ENCODE measurements at places on chromosomes 2 and 18.

DNA sequence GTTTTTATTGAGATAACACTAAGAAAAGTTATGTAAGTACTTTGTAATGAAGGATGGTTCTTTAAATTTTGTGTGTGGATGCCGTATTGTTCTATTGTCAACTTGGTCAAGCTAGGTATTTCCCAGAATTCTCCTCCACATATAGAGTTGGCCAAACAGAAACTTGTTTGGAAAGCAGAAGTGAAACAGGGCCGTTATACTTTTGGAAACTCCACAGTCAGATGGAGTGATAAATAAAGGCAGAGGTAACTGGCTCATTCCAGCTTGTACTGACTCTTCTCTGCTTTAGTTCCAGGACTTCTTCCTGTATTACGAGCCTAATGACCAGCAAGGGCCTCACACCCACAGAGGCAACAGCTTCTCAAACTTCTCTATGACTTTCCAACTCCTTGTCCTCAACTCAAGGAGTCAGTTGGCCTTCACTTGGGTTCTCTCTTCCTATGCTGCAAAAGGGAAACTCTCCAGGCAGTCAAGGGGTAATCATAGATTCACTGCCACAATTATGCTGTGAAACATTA, 16.4 kb upstream of the STARD7 start:
- H3K27me3 ChIP-seq: no peaks in the 10 kb centered on the region
- DNase-seq: no peak
- H3K27ac ChIP-seq: no peak overlapping the region
- no peaks in the 10 kb centered on the region for H3K4me1 ChIP-seq
- no peak overlapping the region for H3K4me3 ChIP-seq

DNA sequence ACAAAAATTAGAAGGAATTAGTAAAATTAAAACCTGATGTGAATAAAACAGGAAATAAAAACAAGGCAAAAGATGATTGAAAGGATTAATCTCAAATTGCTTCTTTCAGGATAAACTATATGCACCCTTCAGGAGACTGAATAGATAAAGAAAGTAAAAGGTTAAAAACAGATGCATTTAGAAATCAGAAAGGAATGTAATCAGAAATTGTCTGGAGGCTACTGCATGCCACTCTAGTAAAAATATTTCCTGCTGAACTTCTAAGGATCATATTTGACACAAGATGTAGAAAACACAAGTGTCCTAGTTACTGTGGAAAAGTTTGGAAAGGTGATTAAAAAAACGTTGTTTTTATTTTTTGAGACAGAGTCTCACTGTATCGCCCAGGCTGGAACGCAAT, 16.2 kb downstream of the CHCHD5 start:
- H3K36me3 ChIP-seq: no peaks in the 10 kb centered on the region
- no peak overlapping the region for H3K4me3 ChIP-seq
- no peak overlapping the region for H3K27ac ChIP-seq
- peaks cover 8% of the 10 kb centered on the region for H3K4me1 ChIP-seq

DNA sequence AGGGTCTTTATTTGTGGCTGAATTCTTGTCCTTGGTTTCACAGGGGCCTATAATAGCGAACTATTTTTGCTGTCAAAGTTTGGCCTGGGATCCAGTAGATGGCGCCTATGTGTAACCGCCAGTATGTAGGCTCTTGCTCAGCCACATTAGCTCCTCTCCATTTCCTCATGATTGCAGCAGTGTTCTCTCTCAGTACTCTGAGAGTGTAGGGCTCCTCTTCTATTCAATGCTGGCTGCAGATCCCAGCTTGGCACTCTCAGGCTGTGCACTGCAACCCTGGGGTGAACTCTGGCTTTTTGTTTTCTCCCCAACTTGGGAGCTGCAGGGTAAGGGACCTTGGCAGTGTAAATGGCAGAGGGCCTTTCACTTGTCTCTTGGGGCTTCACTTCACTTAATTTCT, 344.6 kb upstream of the CHAC2 start:
- H3K4me1 ChIP-seq: no peaks in the 10 kb centered on the region
- DNase-seq: peak; percentile 57
- H3K4me3 ChIP-seq: no peak overlapping the region
- no peaks in the 10 kb centered on the region for H3K36me3 ChIP-seq
- no peak overlapping the region for H3K27ac ChIP-seq

GRCh38 chr2:63818271-63818670, 23.4 kb upstream of the UGP2 start:
- peaks cover 13% of the 10 kb centered on the region for H3K4me1 ChIP-seq
- no peak for DNase-seq
- H3K27me3 ChIP-seq: no peaks in the 10 kb centered on the region
- no peak overlapping the region for H3K27ac ChIP-seq
- no peaks in the 10 kb centered on the region for H3K36me3 ChIP-seq

DNA sequence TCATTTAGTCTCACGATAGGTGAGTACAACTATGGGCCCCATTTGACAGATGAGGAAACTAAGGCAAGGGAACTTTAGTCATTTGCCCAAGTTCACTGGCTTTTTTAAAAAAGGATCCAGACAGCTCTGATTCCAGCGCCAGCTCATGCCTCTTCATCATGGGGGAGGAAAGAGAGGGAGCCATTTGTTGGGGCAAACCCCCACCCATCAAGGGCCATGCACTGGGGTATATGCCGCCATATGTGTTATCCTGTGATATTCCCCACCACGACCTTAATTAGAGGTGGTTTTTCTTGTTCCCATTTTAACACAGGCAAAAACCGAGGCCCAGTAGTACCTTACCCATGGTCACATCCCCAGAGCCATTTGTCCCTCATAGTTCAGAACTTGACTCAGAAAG, 649 bp upstream of the GPBAR1 start:
- peaks cover 14% of the 10 kb centered on the region for H3K4me1 ChIP-seq
- H3K36me3 ChIP-seq: peaks cover 31% of the 10 kb centered on the region
- peak; percentile 82 for DNase-seq
- no peak overlapping the region for H3K4me3 ChIP-seq

GRCh38 chr2:177178797-177179196, 33.8 kb upstream of the HNRNPA3 start:
- DNase-seq: no peak
- no peaks in the 10 kb centered on the region for H3K27me3 ChIP-seq
- H3K27ac ChIP-seq: no peak overlapping the region
- H3K36me3 ChIP-seq: no peaks in the 10 kb centered on the region
- H3K4me3 ChIP-seq: no peak overlapping the region

- no peaks in the 10 kb centered on the region for H3K36me3 ChIP-seq
- peaks cover 3% of the 10 kb centered on the region for H3K27me3 ChIP-seq
- no peak for DNase-seq
- no peak overlapping the region for H3K4me3 ChIP-seq
- peaks cover 8% of the 10 kb centered on the region for H3K4me1 ChIP-seq
These were observed 51.8 kb downstream of the PKDCC start for GRCh38 chr2:42099438-42100173.

GRCh38 chr18:46134920-46135675, 30.9 kb downstream of the HAUS1 start:
- H3K27me3 ChIP-seq: no peaks in the 10 kb centered on the region
- no peak for DNase-seq
- H3K36me3 ChIP-seq: no peaks in the 10 kb centered on the region
- no peak overlapping the region for H3K27ac ChIP-seq
- no peaks in the 10 kb centered on the region for H3K4me1 ChIP-seq

DNA sequence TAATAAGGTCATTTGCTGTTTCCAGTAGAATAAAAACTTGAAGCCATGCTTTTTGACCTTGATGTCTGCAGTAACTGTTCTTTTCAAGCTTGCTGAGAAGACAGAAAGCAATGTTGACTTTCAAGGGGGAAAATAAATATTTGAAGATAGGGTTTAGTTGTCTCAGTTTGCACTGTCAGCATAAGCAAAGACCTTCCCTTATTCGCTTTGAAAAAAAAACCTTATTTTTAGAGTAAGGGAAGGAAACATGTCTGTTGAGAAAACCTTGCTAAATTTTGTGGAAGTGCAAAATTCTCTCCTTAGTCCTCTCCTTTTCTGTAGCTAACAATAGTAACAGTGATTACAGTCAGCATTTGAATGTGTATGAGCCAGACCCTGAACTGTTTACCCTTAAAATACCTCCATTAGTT, 43.1 kb downstream of the MAP4K4 start:
- H3K27ac ChIP-seq: no peak overlapping the region
- H3K4me1 ChIP-seq: peaks cover 55% of the 10 kb centered on the region
- DNase-seq: peak; percentile 62

- H3K4me1 ChIP-seq: peaks cover 7% of the 10 kb centered on the region
- H3K4me3 ChIP-seq: no peak overlapping the region
- no peaks in the 10 kb centered on the region for H3K36me3 ChIP-seq
- no peak for DNase-seq
These were observed 163.2 kb upstream of the CAVIN2 start for GRCh38 chr2:192010073-192010472.

GRCh38 chr18:5895299-5895875, at the start of gene TMEM200C:
Gene TMEM200C, minus strand, starts transcription at chr18:5895522. Its CDS starts 3,459 bp downstream, at chr18:5892063.
- no peak within 1 kb of the TSS for H3K4me3 ChIP-seq
- H3K36me3 ChIP-seq: no peaks in the 10 kb centered on the region
- H3K27ac ChIP-seq: no peak within 1 kb of the TSS
- peak; percentile 82 for DNase-seq
- H3K27me3 ChIP-seq: peaks cover 46% of the 10 kb centered on the region

DNA sequence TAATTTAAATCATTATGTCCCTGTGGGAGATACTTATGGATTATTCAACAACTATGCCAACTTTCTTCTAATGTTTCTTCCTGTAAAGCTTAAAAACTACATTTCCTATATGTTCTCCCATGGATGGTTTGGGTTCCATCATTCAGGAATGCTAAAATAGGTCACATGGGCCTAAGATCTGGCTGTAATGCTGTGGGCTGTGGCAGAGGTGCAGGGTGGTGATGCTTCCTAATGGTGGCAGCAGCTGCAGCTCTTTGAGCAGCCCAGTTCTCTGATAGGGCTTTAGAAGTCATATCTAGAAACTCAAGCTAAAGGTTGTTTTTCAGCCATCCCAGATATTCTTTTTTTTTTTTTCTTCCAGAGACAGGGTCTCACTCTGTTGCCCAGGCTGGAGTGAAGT, 266.1 kb downstream of the ZNF385B start:
- H3K4me3 ChIP-seq: no peak overlapping the region
- no peaks in the 10 kb centered on the region for H3K27me3 ChIP-seq

DNA sequence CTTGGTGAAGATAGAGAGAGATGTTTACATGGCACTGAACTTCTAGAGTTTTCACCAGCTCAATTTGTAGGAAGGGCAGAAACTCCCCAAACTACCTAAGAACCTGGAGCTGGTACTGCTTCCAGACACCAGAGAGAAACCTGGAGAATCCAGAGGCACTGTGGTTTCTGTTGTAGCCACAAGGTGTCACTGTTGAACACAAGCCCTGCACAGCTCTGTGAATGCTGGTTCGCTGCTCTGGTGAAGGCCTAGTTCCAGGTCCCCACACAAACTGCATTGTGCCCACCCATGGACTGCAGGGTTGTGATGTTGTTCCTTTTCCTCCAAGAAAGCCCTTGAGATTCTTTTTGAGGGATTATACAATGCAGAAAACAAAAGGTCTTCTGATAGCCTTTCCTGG, 150.5 kb upstream of the HS6ST1 start:
- H3K4me3 ChIP-seq: no peak overlapping the region
- no peak overlapping the region for H3K27ac ChIP-seq
- no peaks in the 10 kb centered on the region for H3K36me3 ChIP-seq
- peak; percentile 66 for DNase-seq

- no peaks in the 10 kb centered on the region for H3K36me3 ChIP-seq
- no peak overlapping the region for H3K27ac ChIP-seq
- H3K4me3 ChIP-seq: no peak overlapping the region
These were observed 89.6 kb upstream of the DOCK10 start for GRCh38 chr2:225131898-225132297.

- DNase-seq: no peak
- H3K36me3 ChIP-seq: no peaks in the 10 kb centered on the region
- no peak overlapping the region for H3K27ac ChIP-seq
- H3K27me3 ChIP-seq: no peaks in the 10 kb centered on the region
These were observed 352.7 kb upstream of the SLC39A10 start for GRCh38 chr2:195304310-195304709.

GRCh38 chr2:188394931-188395472, 103.3 kb downstream of the GULP1 start:
- no peak overlapping the region for H3K27ac ChIP-seq
- peaks cover 4% of the 10 kb centered on the region for H3K4me1 ChIP-seq
- no peaks in the 10 kb centered on the region for H3K36me3 ChIP-seq
- DNase-seq: no peak
- H3K4me3 ChIP-seq: no peak overlapping the region

- no peaks in the 10 kb centered on the region for H3K36me3 ChIP-seq
- H3K27ac ChIP-seq: peak overlapping the region; percentile 49
- peaks cover 28% of the 10 kb centered on the region for H3K4me1 ChIP-seq
These were observed 17.7 kb upstream of the SP3 start for GRCh38 chr2:173982918-173983317.

DNA sequence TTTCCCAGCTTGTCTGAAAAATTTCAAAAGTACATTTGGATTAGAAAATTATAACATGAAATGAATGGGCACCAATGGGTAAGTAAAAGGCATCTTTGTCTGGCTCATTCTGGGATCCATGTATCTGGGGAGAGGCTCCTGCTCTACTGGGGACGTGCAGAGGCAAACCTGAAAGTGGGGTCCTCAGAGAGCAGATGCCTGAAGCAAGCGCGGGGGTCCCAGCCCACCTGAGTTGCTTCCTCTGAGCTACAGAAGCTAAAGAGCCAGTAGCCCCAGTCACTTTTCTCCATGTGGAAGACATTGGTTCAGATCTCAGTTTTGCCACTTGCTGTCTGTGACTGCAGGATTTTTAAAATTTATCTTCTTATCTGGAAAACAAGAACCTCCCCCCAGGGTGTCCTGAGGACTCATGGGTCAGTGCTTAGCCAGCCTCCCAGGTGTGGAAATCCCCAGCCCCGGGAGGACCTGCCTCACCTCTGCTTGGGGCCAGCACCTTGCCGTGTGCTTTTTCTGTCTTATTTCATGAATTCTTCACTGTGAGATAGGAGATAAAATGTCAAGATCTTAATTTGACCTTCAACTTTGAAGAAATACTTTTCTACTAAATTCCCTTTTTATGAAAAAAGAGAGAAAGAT, 25.1 kb upstream of the ODC1 start:
- H3K36me3 ChIP-seq: no peaks in the 10 kb centered on the region
- H3K4me1 ChIP-seq: no peaks in the 10 kb centered on the region
- no peak overlapping the region for H3K27ac ChIP-seq
- H3K27me3 ChIP-seq: peaks cover 5% of the 10 kb centered on the region
- DNase-seq: no peak

DNA sequence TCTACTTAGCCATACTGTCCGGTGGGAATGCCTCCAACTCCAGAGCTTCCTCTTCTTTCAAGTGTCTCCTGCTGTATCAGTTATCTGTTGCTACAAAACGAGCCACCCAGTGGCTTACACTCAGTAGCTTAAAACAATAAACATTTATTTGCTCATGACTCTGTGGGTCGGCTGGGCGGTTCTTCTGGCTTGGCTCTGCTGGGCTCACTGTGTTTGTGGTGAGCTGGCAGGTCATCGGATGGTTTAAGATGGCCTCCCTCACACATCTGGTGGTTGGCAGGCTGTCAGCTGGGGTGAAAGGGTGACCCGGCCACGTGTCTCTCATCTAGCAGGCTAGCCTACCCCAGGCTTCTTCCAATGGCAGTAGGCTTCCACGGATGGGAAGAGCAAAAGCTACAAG, 122.4 kb upstream of the SLC1A4 start:
- peak; percentile 98 for DNase-seq
- H3K4me3 ChIP-seq: peak overlapping the region; percentile 72
- H3K4me1 ChIP-seq: peaks cover 24% of the 10 kb centered on the region
- H3K27ac ChIP-seq: peak overlapping the region; percentile 5
- H3K36me3 ChIP-seq: no peaks in the 10 kb centered on the region
- no peaks in the 10 kb centered on the region for H3K27me3 ChIP-seq
